ENCODE measurements at places on chromosomes 3 and 15. TPM values are rescaled to one million over a fixed set of nuclear protein-coding genes. Genes with fewer than 3 reads are reported as not detected.
A peak's percentile ranks its signal among the peaks of the same experiment; 100 is the strongest.

The COL8A1 gene
- not detected for total RNA-seq

The SPSB4 gene
- total RNA-seq: 10.7 TPM

The MFN1 gene
- 62.5 TPM for total RNA-seq

- H3K27ac ChIP-seq: no peak overlapping the region
- DNase-seq: no peak
- no peaks in the 10 kb centered on the region for H3K27me3 ChIP-seq
Observed at GRCh38 chr3:171871392-171872274, 28.5 kb downstream of the TMEM212 start.

GRCh38 chr15:69414701-69415167 is 585 bp downstream of the KIF23 start:
- DNase-seq: peak; percentile 67
- H3K4me3 ChIP-seq: peak overlapping the region; percentile 75
- no peaks in the 10 kb centered on the region for H3K27me3 ChIP-seq
- H3K4me1 ChIP-seq: peaks cover 8% of the 10 kb centered on the region
- peaks cover 20% of the 10 kb centered on the region for H3K36me3 ChIP-seq

DNA sequence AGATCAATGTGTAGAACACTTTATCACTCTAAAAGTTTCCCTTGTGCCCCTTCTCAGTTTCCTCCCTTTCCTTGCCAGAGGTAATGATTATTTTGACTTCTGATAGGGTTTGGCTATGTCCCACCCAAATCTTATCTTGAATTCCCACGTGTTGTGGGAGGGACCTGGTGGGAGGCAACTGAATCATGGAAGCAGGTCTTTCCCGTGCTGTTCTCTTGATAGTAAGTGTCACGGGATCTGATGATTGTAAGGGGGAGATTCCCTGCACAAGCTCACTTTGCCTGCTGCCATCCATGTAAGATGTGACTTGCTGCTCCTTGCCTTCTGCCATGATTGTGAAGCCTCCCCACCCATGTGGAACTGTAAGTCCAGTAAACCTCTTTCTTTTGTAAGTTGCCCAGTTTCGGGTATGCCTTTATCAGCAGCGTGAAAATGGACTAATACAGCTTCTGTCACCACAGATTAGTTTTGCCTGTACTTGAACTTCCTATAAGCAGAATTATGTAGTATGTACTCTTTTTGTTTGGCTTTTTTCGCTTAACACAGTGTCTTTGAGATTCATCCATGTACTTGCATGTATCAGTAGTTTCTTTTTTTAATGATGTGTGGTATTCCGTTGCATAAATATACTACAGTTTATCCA is 7.2 kb downstream of the FEM1B start:
- no peak overlapping the region for H3K27ac ChIP-seq
- no peaks in the 10 kb centered on the region for H3K27me3 ChIP-seq
- H3K4me1 ChIP-seq: peaks cover 8% of the 10 kb centered on the region
- H3K4me3 ChIP-seq: no peak overlapping the region
- DNase-seq: no peak
- peaks cover 12% of the 10 kb centered on the region for H3K36me3 ChIP-seq

- H3K4me3 ChIP-seq: no peak overlapping the region
- no peaks in the 10 kb centered on the region for H3K27me3 ChIP-seq
- H3K36me3 ChIP-seq: no peaks in the 10 kb centered on the region
- H3K4me1 ChIP-seq: no peaks in the 10 kb centered on the region
Observed at GRCh38 chr15:31598620-31599019, 272.0 kb downstream of the KLF13 start.

DNA sequence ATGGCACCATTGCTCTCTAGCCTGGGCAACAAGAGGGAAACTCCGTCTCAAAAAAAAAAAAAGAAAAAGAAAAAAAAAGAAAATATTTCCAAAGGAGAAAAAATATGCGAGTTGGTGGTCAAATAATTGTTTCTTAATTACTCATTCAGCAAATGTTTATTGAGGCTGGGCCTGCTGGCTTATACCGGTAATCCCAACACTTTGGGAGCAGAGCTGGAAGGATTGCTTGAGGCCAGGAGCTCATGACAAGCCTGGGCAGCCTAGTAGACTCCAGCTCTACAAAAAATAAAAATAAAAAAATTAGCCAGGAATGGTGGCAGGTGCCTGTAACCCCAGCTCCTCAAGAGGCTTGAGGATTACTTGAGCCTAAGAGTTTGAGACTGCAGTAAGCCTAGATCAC is 4.1 kb downstream of the KNL1 start:
- no peak overlapping the region for H3K27ac ChIP-seq
- no peak overlapping the region for H3K4me3 ChIP-seq
- no peak for DNase-seq
- H3K4me1 ChIP-seq: peaks cover 9% of the 10 kb centered on the region

DNA sequence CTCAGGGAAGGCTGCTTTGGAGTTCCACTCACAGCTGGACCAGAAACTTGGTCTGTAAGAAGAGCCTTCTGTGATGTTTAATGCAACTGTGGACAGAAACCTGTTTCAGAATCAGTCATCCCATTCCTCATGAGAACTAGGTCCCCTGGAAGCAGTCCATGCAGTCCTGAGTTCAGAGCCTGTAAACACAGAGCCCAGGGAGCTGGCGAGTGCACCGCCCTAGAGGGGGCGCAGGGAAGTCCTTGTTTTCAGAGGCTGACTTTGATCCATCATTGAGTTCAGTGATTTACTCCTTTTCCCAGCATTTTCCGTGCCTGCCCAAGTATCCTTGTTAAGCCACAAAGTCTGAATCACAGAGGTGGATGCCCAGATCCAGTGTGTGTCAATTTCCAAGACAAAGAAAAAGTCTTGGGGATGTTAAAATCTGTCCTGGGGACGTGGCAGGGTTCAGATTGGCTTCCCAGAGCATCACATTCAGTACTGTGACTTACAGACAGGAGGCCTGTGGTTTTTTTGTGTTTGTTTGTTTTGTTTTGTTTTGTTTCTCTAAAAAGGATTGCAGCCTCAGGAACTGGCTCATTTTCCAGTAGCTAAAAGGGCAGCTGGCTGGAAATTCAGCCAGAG is 9.8 kb upstream of the TXNRD3 start:
- peaks cover 3% of the 10 kb centered on the region for H3K4me1 ChIP-seq
- peak; percentile 76 for DNase-seq
- H3K27ac ChIP-seq: peak overlapping the region; percentile 2

DNA sequence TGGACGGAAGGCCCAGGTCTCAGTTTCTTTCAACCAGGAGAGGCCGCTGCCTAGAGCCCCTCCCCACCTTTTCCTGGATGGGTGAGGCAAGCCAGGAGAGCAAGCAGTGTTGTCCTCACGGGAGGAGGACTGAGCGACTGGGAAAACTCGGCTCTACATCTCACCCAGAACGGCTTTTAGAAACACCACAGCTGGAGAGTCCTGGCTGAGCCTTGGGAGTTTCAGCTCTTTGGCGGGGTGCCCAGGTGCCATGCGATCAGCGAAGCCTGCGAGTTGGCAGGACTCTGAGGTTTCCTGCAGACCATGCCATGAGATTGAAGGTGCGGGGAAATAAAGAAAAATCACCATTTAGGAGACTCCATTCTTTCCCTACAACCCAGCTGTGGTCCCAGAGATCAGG is 26.0 kb downstream of the PPCDC start:
- peaks cover 17% of the 10 kb centered on the region for H3K4me1 ChIP-seq
- no peak for DNase-seq
- H3K4me3 ChIP-seq: no peak overlapping the region

DNA sequence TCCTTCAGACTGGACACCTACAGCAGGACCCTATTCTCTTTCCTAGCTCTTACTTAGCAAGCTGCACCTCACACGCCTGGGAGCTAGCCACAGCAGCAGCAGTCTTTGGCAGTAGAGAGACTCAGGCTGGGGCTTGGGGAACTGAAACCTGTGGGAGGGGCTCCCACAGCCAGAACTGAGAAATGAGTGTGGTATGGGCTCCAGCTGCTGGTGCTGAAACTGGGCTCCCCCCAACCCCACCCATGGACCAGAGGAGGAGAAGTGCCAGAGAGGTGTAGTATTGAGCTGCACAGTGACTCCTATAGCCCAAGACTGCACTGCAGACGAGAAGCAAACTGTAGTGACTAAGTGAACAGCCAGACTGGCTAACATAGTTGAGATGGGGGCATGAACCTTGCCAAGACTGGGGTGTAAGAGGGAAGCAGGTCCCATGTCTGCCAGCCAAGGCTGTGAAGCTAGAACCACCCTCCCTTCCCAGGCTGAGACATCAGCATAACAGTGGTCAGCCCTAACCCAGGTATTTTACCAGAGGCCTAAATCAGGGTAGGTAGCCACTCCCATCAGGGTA is 62.5 kb downstream of the MYO5A start:
- peak; percentile 13 for DNase-seq
- H3K4me3 ChIP-seq: no peak overlapping the region
- no peaks in the 10 kb centered on the region for H3K36me3 ChIP-seq
- no peak overlapping the region for H3K27ac ChIP-seq

GRCh38 chr3:147960786-147961185 is 551.6 kb downstream of the ZIC1 start:
- no peaks in the 10 kb centered on the region for H3K27me3 ChIP-seq
- H3K4me1 ChIP-seq: peaks cover 13% of the 10 kb centered on the region
- H3K27ac ChIP-seq: no peak overlapping the region

- no peak for DNase-seq
- H3K4me1 ChIP-seq: no peaks in the 10 kb centered on the region
- H3K27me3 ChIP-seq: no peaks in the 10 kb centered on the region
Observed at GRCh38 chr15:42344763-42345162, 14.5 kb upstream of the CAPN3 start.
